T-helper 17 cell (primary cell): ENCODE measurements at places on chromosomes 4 and X. TPM values are rescaled to one million over a fixed set of nuclear protein-coding genes. Genes with fewer than 3 reads are reported as not detected.
A peak's percentile ranks its signal among the peaks of the same experiment; 100 is the strongest.

PCDH19 gene
- total RNA-seq: not detected

- no peak overlapping the region for H3K27ac ChIP-seq
- H3K36me3 ChIP-seq: no peaks in the 10 kb centered on the region
- H3K4me3 ChIP-seq: no peak overlapping the region
- no peak for DNase-seq
Measured at GRCh38 chr4:106502106-106502699, 133.6 kb upstream of the GIMD1 start.

GRCh38 chr4:109355835-109356234 lies 53.4 kb upstream of the COL25A1 start:
- no peak overlapping the region for H3K4me3 ChIP-seq
- no peaks in the 10 kb centered on the region for H3K36me3 ChIP-seq
- DNase-seq: no peak
- H3K27ac ChIP-seq: no peak overlapping the region

USP11 gene
- 42.0 TPM for total RNA-seq

- no peak overlapping the region for H3K4me3 ChIP-seq
- no peaks in the 10 kb centered on the region for H3K4me1 ChIP-seq
- no peaks in the 10 kb centered on the region for H3K27me3 ChIP-seq
Measured at GRCh38 chr4:61243962-61244361, 43.8 kb downstream of the ADGRL3 start.

DNA sequence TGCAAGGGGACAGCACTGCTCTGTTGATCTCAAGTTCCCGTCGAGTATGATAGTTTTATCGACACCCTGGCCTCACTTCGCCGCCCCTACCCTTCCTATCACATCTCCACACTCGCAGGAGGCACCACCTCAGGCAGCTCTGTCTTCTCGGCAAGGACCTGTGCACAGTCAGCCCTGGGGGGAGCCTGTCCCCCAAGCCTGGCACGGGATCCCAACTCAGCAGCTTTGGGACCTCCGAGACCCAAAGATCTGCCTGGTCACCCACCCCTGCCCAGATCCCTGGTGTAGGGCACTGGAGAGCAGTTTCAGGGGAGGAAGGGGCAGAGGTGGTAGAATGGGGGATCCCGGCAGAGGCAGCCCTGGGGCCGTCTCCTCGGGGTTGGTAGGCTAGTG lies 18.0 kb upstream of the UBA1 start:
- H3K4me3 ChIP-seq: no peak overlapping the region
- no peaks in the 10 kb centered on the region for H3K27me3 ChIP-seq
- H3K36me3 ChIP-seq: peaks cover 10% of the 10 kb centered on the region
- H3K27ac ChIP-seq: no peak overlapping the region
- H3K4me1 ChIP-seq: no peaks in the 10 kb centered on the region

ETDB gene
- not detected for total RNA-seq

GRCh38 chr4:74724979-74725378 lies 69.3 kb downstream of the BTC start:
- H3K4me1 ChIP-seq: no peaks in the 10 kb centered on the region
- peaks cover 8% of the 10 kb centered on the region for H3K27me3 ChIP-seq
- H3K27ac ChIP-seq: no peak overlapping the region
- H3K4me3 ChIP-seq: no peak overlapping the region

ADGRG2 gene
- total RNA-seq: not detected

IBSP gene
- total RNA-seq: not detected

DNA sequence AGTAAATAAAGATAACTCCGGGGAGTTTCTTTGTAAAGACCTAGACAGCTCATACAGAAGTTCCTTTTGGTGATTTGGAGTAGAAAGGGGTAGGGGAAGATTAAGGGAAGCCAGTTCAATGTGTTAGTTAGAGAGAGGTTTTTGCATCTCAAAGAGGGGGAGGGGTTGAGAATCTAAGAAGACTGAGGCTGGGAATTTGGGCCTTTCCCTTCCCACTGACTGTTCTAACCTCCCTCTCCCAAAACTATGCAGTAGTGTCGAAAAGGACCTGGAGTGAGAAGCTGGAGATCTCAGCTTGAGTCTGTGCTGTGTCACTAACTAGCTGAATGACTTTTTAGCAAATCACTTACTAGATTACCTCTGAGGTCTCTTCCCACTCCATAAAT lies 55.7 kb upstream of the CCDC160 start:
- H3K27me3 ChIP-seq: peaks cover 5% of the 10 kb centered on the region
- H3K4me1 ChIP-seq: peaks cover 2% of the 10 kb centered on the region
- H3K4me3 ChIP-seq: no peak overlapping the region
- no peak overlapping the region for H3K27ac ChIP-seq
- no peaks in the 10 kb centered on the region for H3K36me3 ChIP-seq

- peaks cover 8% of the 10 kb centered on the region for H3K4me1 ChIP-seq
- H3K36me3 ChIP-seq: no peaks in the 10 kb centered on the region
- peak overlapping the region; percentile 0 for H3K27ac ChIP-seq
- no peak for DNase-seq
- H3K27me3 ChIP-seq: peaks cover 4% of the 10 kb centered on the region
Measured at GRCh38 chr4:83503974-83504373, 19.1 kb upstream of the ABRAXAS1 start.

- DNase-seq: no peak
- H3K36me3 ChIP-seq: peaks cover 6% of the 10 kb centered on the region
- peaks cover 2% of the 10 kb centered on the region for H3K4me1 ChIP-seq
Measured at GRCh38 chr4:1592709-1593417, 91.2 kb downstream of the FAM53A start.

GRCh38 chr4:17492058-17492741 lies 19.7 kb downstream of the QDPR start:
- H3K4me1 ChIP-seq: peaks cover 5% of the 10 kb centered on the region
- H3K36me3 ChIP-seq: no peaks in the 10 kb centered on the region
- peak overlapping the region; percentile 27 for H3K27ac ChIP-seq

ANOS1 gene
- 0.05 TPM for total RNA-seq

DNA sequence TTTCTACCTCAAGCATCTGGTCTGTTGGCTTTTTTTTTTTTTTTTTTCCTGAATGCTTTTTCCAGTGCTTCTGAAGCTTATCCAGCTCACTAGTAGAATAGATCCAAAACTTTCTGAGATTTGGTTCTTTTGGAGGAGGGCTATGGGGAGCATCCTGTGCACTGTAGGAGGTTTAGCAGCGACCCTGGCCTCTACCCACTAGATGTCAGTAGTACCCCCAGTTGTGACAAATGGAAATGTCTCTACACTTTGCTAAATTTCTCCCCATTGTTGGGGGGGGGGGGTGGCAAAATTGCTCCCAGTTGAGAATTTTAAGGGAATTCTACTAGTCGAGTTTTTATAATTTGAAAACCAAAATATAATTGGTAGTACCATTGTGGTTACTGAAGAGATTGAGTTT lies 23.0 kb upstream of the PPA2 start:
- no peak overlapping the region for H3K4me3 ChIP-seq
- no peak overlapping the region for H3K27ac ChIP-seq
- peaks cover 3% of the 10 kb centered on the region for H3K36me3 ChIP-seq
- peaks cover 27% of the 10 kb centered on the region for H3K27me3 ChIP-seq
- no peaks in the 10 kb centered on the region for H3K4me1 ChIP-seq
